GM04503 (cell line): ENCODE measurements at places on chromosomes 2 and 18.

DNA sequence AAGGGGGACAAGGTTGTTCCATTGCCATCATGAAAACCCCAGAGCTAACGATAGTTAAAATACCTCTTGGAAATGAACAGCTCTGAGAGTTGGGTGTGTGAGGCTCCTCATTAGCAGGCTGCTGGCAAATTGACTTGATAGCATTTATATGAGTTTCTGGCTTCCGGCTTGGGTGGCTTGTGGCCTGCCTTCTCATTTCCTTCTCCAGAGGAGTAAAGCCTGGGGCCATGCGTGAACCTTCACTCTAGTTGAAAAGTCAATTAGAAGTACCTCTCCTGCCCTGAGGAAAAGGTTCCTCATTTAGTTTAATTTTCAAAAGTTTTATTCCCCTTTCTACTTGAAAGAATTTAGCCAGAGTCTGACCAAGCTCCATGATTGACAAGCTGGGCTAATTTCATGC lies 67.1 kb downstream of the MGAT5 start:
- DNase-seq: no peak

DNA sequence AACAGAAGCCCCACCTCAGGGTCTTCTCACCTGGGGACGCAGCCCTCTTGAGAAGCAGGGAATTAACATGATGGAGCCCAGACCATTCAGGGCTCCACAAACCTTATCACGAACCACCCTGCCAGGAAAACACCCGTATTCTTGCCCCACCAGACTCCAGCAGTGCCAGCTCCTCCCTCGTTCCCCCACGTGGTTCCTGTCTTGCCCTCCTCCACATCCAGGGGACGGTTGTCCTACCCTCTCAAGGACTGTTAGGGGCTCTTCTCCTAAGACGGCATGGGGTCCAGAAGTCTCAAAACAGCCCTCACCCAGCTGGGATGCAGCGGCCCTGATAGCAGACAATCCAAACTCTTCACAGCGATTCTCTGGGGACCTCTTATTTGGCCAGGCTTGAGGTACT lies 372.2 kb upstream of the HS6ST1 start:
- no peak for DNase-seq

- DNase-seq: no peak
Measured at GRCh38 chr2:8918412-8918811, 81.0 kb upstream of the KIDINS220 start.

DNA sequence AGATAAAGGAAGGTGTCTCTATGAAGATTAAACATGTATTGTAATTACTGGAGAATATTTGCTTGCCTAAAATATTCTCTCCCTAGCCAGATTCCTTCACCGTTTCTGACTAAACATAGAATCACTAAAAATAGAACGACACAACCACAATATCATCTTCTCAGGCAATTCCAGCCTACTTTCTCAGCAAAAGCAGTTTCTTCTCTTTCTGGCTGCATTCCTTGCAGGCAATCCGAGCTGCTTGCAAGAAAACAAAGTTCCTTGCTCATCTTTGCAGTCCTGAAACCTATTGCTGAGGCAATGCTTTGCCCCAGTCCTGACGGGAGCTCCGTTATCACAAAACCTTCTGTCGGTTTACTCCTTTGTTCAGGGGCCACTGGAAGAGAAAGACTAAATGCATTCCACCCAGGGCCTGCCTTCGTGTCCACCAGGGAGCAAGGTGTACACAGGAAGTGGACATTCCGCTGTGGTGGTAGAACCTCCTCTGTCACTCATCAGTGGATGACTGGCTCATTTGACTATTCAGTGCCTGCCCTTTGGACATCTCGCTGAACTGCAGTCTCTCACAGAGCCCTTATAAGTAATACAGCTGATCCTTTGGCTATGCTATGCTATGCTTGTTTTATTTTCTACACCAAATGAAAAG lies 239.2 kb upstream of the DOK6 start:
- DNase-seq: peak; percentile 49

DNA sequence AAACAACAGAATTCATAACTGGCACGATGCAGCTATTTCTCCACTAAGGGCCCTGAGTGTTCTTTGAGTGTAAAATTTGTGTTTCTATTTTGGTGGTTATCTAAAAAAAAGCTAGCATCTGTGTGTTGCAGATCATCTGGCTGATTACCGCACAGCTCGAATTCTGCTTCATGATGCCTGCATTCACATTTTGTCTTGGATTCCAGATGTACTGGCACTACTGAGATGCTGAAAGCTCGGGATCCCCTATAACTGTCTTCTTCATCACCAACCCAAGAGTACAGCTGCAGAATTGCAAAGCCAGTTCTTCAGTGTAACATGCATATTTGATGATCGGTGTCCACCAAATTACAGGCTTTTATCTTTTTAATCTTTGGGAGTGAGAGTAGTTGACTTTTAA lies 51.6 kb upstream of the ZNF532 start:
- no peak for DNase-seq

DNA sequence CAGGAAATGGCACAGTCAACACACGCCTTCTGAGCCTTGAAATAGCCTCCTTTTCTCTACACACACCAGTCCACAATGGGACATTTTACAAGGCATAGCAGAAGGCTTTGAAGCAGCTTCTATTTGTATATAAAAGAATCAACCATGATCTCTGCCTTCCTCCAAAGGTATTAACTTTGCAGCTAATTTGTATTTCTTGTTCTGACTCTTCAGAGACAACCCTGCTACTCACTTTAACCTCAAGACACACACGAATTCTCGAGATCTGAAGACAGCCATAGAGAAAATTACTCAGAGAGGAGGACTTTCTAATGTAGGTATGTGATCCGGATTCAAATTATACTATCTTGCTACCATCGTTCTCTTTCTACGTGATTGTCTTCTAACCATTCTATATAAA lies 104.6 kb downstream of the VIT start:
- no peak for DNase-seq

DNA sequence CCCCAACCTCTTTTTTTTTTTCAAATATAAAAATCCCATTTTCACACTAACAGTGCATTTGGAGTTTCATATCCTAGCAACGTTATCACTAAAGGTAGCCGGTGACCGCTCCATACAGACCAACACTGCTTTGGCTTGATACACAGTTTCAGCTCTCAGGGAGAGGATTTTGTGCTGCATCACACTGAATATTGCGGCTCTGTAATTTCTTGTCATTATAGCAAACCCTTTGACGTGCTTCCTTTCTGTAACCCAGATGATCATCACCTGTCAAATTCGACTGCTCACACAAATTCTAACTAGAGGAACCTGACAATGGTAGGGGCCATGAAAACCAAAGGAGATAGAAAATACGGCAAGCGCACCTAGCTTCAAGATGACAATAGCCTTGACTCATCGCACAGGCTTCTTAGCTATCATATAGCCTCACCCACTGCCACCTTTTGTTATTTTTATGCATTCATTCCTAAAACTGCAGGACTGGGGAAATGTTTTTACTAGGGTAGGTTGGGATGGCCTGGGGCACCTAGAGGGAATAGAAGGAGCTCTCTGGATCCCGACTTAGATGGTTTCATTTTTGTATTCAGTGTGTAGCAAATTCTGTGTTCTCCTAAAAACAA lies 582.9 kb upstream of the PIK3C3 start:
- DNase-seq: no peak

- no peak for DNase-seq
Measured at GRCh38 chr2:72141032-72141645, 6.5 kb downstream of the CYP26B1 start.

DNA sequence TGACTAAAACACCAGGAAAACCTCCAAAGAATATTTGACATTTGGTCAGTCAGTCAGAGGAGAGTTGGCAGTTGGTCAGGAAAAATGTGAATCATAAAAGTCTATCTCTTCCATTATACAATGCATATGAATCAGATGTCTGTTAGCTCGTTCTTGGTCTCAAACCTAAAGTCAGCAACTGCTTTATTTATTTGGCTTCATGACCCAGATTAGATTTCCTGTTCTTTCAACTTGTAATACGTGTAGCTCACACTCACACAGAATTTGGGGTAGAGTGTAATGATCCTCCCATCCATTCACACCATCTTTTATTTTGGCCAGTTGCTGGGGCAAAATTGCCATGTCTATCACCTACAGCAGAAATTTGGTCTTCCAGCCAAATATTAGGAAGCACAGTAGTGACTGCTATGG lies 81.9 kb upstream of the COL5A2 start:
- DNase-seq: no peak

GRCh38 chr18:3405713-3406112 lies 44.3 kb upstream of the TGIF1 start:
- DNase-seq: no peak

GRCh38 chr2:63721082-63721424 lies 120.6 kb upstream of the UGP2 start:
- DNase-seq: no peak

GRCh38 chr2:74585406-74586185 lies 31.1 kb downstream of the DOK1 start:
- DNase-seq: no peak

- DNase-seq: no peak
Measured at GRCh38 chr2:181607629-181608590, 49.0 kb downstream of the CERKL start.

DNA sequence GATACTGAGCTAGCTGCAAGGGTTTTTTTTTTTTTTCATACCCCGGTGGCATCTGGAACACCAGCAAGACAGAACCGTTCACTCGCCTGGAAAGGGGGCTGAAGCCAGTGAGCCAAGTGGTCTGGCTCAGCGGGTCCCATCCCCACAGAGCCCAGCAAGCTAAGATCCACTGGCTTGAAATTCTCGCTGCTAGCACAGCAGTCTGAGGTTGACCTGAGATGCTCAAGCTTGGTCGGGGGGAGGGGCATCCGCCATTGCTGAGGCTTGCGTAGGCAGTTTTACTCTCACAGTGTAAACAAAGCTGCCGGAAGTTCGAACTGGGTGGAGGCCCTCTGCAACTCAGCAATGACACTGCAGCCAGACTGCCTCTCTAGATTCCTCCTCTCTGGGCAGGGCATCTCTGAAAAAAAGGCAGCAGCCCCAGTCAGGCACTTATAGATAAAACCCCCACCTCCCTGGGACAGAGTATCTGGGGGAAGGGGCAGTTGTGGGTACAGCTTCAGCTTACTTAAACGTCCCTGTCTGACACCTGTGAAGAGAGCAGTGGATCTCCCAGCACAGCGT lies 5.1 kb upstream of the MIB1 start:
- DNase-seq: no peak

- DNase-seq: no peak
Measured at GRCh38 chr18:63848159-63848558, 39.3 kb upstream of the SERPINB2 start.

DNA sequence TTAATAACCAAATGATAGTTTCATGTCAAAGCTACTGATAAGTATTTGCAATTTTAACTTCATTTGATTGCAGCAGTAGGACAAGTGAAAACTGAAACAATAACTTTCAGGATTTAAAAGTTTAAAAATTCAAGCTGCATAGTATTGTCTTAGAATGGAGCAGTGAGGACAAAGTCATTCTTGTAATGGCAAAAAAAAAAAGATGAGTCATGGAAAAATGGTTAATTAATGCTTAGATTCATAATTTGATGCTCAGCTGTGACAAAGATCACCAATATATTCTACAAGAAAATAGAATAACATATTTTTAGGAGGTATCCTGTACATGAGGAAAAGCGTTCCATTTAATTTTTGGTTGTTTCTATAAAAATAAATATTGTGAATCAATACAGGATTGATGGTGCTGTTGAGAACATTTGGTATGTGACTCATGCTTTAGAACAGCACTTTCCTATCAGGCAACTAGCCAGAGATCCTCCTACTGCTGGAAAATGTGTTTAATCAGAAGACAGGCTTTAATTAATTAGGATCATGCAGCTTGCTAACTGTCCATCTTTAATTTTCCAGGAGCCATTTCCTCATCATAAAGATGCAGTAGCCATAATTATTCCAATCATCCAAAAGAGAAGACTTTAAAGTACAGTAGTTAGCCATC lies 239.0 kb upstream of the MMADHC start:
- no peak for DNase-seq

DNA sequence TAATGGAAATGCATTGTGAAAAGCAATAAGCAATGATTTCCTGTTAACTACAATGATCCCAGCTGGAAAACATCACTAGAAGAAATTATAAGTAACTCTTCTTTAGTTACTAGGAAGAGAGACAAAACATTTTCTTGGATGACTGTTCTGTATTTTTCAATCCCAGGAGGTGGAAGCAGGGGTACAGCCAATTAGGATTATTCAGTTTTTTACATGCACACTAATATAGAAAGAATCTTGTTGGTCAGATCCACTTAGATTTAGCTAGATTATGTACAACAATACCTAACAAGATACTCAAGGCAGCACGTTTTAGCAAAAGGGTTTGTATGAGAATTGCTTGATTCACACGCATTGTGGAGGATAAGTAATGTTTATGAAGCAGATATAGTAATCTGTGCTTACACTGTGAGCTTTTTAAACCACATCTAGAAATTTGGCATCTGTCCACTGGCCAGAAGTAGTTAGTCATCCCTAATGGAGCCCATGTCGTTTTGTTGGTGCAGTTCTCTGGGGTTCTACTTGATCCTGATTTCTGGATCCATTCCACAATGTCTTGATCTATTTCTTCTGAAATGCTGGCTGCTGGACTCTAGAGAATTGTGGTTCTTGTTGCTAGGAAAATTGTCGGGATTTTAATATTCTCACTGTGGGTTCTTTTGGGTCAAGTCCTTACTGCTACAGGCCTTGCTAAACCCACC lies 199.7 kb downstream of the ADCYAP1 start:
- DNase-seq: peak; percentile 44

- DNase-seq: no peak
Measured at GRCh38 chr2:123245156-123245555, 779.9 kb upstream of the CNTNAP5 start.

GRCh38 chr18:48165111-48165866 lies 234.8 kb upstream of the SMAD2 start:
- no peak for DNase-seq

DNA sequence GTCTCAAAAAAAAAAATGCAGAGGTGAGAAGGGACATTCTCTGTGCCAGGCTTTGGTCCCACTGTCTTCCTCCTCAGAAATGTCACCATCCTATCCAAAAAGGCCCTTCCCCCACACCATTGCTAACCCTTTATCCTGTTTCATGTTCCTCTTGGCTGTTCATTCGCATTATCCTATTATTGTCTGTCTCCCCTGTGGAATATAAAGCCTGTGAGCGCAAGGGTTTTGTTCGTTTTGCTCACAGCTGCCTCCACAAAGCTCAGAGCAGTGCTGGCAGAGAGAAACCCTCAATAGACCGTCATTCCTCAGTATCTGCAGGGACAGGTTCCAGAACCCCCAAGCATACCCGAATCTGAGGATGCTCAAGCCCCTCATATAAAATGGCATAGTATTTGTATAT lies 91.8 kb downstream of the LOXHD1 start:
- DNase-seq: no peak

- DNase-seq: no peak
Measured at GRCh38 chr2:168072626-168073303, 174.6 kb downstream of the STK39 start.

GRCh38 chr2:15748736-15749323 lies 157.2 kb downstream of the DDX1 start:
- DNase-seq: no peak
